GDM1 (cell line): ENCODE measurements at places on chromosomes 12 and 14.

- no peak for DNase-seq
Observed at GRCh38 chr12:114757684-114758325, 73.8 kb upstream of the TBX3 start.

- DNase-seq, result no peak
Observed at GRCh38 chr14:101588286-101588975, 27.1 kb downstream of the DIO3 start.

- no peak for DNase-seq
Observed at GRCh38 chr12:62632411-62632918, 165.8 kb downstream of the MON2 start.

GRCh38 chr12:91603060-91603459 lies 420.4 kb upstream of the DCN start:
- no peak for DNase-seq

- DNase-seq, result no peak
Observed at GRCh38 chr12:125299840-125300239, 234.6 kb downstream of the AACS start.

DNA sequence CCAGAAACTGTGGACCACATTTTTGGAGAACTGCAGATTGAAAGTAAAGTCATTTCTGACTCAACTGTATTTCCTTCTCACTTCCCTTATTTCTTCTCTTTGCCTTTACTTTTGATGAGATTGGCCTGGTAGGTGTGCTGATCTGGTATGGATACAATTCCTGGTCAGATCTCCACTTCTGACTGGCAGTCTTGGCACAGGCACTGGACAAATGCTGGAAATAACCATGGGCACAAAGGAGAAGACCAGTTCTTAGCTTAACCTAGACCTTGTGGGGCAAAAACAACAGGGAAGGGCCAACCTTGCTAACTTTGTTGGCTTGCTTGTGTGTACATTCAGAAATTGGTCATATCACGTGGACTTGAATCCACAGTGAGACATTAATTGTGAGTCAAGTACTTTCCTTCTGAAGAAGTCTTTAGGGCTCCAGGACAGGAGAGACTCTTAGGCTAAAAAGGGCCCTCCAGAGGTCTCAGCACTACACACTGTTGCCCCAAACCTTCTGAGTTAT lies 75.0 kb downstream of the DIP2B start:
- DNase-seq, result no peak

- DNase-seq, result no peak
Observed at GRCh38 chr12:56286044-56286830, 13.9 kb downstream of the CS start.

GRCh38 chr12:122854554-122854953 lies 19.3 kb downstream of the HIP1R start:
- DNase-seq, result no peak

GRCh38 chr12:23472329-23472971 lies 477.0 kb downstream of the SOX5 start:
- no peak for DNase-seq

DNA sequence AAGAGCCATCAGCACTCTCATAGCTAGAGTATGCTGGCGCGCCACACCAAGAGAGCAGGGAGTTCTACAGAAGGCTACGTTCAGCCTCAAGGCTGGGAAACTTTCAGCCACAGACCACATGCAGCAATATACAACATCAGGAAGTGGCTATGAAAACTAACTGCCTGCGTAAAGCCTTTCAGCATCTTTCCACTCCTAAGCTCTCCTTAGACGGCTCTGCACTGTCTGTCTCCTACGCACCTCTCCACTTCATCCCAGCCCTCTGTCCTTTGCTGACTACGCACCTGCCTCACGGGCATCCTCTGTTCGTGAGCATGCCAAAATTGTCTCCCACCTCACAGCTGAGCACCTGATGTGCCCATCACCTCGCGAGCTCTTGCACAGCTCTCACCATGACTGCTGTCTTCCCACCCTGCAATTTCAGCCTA lies 9.7 kb downstream of the MPHOSPH9 start:
- peak; percentile 13 for DNase-seq

GRCh38 chr14:77616133-77616453 lies 344 bp downstream of the SPTLC2 start:
- DNase-seq, result no peak

DNA sequence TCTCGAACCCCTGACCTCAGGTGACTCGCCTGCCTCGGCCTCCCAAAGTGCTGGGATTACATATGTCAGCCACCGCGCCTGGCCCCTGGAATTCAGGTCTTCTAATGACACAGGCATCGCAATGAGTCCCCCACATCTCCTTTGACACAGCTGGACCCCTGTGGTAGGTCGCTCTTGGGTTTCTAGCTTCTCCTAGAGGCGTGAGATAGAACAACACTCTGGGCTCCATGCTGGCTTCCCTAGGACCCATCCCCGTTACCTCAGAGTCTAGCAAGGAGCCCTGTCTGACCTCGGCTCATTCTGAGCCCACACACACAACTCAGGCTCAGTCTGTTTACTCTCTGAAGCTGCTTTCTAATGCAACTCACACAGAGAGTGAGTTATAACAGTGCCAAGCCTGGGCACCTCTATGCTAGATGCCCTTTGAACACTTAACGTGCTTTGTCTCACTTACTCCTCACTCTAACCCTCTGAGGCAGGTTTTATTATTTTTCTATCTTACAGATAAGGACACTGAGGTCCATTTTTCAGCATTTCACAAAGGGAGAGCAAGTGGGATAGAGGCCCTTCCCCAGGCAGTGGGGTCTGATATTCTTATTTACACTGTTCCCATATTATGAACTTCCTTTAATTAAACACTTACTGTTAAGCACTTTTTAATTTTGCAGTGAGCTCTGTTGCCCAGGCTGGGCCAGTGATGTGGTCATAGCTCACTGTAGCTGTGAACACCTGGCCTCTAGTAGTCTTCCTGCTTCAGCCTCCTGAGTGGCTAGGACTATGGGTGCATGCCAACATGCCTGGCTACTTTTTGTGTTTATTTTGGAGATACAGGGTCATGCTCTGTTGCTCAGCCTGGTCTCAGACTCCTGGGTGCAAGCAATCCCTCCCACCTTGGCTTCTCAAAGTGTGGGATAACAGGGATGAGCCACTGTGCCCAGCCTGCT lies 40.6 kb upstream of the RBM19 start:
- DNase-seq, result no peak

DNA sequence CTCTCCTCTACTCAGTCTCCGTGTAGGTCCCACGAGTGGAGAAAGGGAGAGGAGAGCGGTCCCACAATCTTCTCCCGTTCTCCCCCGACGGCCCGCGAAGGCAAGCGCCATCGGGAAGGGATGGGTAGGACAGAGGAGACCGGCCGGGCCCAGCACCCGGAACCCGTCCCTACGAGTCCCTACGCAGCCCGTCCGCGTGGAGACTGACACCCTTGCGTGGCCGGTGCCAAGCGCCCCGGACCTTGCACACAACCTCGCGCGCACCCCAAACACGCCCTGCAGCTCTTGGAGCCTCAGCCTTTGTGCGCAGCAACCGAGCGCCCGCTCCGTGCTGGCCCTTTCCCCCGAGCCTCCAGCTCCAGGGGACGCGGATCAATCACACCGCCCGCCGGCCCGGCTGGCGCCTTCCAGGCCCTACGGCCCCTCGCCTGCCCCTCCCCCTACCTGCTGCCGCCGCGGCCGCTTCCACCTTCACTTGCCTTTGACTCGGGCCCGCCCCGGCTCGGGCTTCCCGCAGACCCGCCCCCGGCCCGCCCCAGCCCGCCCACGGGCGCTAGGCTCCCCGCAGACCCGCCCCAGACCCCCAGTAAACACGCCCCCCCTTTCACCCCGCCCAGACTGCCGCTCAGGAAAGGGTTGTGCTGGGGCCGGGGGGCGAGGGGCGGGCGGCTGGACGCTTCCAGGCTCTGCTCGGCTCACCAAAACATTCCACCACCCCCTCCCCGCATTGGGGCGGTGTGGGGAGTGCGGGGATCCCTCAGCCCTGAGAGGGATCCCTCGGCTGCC lies at the start of gene NDRG2:
Gene NDRG2, minus strand, starts transcription at position 477 of the 786 bp plus-strand sequence. CDS start 1,746 bp downstream, outside the sequence.
- peak; percentile 68 for DNase-seq

DNA sequence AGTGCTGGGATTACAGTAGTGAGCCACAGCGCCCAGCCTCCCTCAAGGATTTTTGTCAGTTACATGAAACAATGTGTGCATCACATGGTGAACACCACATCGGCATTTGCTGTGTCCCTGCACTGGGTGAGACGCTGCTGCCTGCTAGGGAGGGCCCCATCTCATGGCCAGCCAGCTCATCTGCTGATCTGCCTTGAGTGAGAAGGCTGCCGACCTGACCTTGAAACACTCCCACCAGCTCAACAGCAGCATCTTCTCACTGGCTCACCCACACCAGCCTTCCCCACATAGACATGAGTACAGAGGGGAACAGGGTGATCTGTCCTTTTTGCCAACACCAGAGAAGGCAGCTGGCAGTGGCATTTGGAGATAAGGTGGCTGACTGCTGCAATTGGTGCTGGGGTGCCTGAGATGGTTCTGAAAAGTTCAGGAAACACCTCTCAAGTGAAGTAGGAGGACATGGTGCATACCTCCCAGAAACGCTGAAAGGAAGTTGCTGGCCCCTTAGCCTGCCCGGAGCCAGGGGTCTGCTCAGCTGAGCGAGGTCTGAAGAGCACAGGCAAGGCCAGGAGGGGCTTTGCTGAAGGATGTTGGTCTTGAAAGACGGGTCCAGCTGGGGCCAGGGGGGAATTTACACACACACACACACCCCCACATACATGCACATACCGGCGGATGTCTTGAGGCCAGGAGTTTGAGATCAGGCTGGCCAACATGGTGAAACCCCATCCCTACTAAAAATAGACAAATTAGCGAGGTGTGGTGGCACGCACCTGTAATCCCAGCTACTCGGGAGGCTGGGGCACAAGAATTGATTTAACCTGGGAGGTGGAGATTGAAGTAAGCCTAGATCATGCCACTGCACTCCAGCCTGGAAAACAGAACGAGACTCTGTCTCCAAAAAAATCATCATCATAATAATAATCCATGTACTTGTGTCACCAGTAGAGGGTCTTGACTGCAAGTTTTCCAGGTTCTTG lies 14.3 kb upstream of the PPP1R13B start:
- DNase-seq, result no peak

DNA sequence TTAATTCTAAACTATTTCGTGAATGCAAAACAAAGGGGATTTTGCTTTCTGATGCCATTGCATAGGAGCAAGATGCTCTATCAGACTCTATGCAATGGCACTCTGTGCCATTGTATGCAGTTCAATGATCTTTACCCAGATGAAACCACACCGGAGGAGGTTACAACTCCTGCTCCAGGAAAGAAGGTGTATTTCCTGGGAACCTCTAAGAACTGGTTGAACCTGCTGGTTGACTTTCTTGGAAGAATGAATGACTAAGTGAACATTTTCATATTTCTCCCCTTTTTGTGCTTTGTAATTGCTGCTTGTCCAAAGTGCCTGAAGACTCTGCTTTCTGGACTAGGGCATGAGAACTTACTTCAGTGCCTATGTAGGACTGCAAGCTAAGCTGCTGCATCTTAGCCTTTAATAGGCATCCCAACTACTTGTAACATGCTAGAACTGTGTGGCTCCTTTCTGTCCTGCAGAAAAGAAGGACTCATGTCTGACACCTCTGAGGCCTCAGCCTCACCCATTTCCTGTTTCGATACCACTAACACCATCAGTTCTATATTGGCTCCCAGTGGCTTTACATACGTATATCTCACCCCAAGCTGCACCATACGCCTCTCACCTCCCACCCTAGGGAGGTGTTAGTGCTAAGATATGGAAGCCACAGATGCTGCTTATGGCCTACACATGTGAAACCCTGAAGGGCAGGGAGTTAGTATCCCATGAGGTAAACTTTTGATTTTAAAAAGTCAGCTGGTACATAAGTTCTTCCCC lies 193.5 kb upstream of the CNOT2 start:
- DNase-seq, result no peak

DNA sequence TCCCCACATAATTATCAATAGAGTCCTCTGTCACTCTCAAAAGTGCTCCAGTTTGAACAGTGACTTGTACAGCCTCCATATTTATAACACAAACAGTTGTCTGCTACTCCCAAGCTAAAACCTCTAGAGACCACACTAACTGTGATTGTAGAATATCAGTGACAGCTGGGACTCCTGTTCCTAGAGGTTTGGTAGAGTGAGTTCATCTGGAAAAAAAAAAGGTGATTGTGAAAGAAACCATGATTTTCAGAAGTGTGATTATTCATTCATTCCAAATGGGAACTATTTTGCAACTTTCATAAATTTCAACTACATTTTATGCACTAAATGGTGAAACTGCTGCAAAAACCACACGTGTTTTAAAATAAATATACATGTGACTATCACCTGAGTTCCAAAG lies 128.0 kb upstream of the PLXNC1 start:
- no peak for DNase-seq

DNA sequence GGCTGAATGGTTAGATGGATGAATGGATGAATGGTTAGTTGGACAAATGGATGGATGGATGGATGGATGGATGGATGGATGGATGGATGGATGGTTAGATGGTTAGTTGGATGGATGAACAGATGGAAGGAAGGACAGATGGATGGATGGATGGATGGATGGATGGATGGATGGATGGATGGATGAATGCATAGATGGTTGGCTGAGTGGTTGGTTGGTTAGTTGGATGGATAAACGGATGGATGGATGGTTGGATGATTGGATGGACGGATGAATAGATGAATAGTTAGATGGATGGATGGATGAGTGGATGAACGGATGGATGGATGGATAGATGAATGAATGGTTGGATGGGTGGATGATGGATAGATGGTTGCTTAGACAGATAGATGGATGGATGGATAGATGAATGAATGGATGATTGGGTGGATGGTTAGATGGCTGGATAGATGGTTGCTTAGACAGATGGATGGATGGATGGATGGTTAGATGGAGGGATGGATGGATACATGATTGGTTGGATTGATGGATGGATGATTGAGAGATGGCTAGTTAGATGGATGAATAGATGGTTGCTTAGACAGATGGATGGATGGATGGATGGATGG lies 48.8 kb upstream of the HSPB8 start:
- no peak for DNase-seq
